Iris pigment epithelial cell (primary cell): ENCODE measurements at places on chromosomes 7 and 10.

GRCh38 chr10:12902135-12902572 lies 99.4 kb downstream of the CCDC3 start:
- DNase-seq: peak; percentile 59

GRCh38 chr10:131860311-131860710 lies 40.5 kb upstream of the PPP2R2D start:
- DNase-seq: no peak

DNA sequence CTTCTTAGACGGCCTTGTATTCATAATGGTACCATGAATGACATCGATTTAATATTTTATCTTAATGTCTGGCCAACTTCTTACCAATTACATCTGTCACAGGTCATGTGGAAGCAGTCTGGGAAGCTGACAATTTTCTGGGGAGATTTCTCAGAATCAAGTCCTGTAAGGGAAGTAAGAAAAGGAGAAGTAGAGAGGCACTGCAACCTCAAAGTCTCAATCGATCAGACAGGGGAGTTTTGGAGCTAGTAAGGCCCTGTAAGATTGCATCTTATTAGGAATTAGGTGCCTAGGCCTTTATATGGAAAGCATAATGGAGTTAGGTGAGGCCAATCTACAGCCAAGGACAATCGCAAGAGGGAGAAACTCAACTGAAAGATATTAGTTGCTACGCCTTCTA lies 694.6 kb upstream of the SORCS1 start:
- no peak for DNase-seq

GRCh38 chr7:4109481-4110110 lies 572.5 kb upstream of the FOXK1 start:
- DNase-seq: no peak

GRCh38 chr7:12137283-12137682 lies 73.8 kb upstream of the TMEM106B start:
- DNase-seq: peak; percentile 44

DNA sequence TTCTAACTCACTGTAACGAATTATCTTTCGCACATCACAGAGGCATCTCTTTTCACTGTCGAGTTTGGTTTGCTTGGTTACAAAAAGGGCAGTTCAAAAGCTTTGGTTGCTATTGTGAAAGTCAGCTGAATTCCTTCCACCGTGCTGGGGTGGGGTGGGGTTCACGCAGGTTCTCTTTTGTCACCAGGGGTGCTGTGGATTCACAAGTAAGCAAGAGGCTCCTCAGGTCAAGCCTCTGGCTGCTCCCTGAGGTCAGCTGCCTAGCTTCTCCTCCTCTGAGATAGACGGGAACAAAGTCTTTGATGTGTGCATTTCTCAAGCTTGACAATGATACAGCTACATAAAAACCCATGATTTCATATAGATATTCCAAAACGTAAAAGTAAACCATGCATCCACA lies 47.7 kb downstream of the EGFR start:
- DNase-seq: peak; percentile 78

- DNase-seq: peak; percentile 47
These were observed 4.6 kb downstream of the LFNG start for GRCh38 chr7:2523941-2524807.

DNA sequence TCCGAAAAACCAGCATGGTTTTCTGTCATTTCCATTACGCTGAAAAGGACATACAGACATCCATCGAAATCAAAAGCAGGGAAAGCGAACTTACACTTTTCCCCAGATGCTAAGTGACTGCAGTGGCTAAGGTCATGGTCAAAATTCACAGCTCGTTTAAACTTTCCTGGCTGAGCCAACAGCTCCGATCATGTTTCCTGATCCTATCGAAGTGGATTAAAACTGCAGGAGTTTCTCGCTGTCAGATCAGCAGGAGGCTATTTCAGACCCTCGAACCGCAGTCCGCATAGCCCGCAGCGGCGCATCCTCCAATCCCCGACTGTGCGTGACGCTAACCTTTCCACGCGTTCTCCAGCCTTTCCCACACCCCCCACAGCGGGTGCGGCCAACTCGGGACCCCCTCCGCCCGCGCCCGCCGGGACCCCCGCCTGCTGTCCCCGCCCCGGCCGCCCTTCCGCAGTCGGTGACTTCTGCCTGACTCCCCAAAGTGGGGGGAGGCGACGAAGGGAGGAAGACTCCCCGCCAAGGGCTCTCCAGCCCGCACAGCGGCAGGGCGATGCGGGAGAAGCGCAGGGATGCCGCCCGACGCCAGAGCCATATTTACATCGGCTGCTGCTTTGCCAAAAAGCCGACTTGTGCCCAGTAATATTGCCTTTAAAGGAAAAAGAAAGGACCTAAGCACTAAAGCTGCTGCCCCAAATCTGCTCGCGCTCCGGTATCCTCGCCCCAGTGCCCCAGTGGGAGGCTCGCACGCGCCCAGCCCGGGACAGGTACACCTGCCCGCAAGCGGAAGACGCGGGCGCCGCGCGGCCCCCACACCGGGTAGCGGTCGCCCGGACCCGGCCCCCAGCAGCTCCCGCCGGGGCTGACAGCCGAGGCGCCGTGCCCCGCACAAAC lies 1.2 kb downstream of the PIP4K2A start:
- peak; percentile 39 for DNase-seq

DNA sequence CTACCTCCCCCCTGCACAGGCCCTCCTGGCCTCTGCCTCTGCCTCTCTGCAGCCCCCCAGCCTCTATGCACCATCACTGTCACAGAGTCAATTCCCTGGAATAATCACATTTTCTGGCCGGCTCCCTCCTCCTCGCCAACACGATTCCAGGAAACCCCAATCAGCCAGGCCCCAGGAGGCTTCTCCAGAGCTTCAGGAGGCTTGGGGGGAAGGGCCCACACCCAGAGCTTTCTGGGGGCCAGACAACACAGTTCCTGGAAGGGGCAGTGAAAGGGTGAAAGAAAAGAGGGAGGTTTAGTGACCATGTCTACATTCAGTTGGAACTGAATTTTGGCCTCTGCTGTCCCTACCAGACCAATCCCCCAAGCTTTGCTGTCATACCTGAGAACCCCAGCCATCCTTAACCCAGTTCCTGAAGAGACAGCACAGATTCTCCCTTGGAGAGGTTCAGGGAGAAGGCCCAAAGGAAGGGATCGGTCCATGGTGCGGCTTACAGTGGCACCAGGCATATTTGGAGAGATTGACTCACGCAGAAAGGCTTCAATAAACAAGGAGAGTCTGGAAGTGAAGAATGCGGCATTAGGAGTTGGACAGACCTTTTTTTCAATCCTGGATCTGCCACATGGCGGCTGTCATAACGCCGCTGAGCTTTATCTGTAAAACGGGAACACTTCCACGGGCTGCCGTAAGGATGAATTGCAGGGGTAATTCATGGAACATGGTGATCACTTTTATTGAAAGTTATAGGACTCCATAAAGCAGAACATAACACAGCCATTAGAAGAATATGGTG lies 89.0 kb downstream of the NEURL1 start:
- DNase-seq: no peak

GRCh38 chr7:100866729-100867039 lies 503 bp upstream of the TRIP6 start:
- DNase-seq: no peak

DNA sequence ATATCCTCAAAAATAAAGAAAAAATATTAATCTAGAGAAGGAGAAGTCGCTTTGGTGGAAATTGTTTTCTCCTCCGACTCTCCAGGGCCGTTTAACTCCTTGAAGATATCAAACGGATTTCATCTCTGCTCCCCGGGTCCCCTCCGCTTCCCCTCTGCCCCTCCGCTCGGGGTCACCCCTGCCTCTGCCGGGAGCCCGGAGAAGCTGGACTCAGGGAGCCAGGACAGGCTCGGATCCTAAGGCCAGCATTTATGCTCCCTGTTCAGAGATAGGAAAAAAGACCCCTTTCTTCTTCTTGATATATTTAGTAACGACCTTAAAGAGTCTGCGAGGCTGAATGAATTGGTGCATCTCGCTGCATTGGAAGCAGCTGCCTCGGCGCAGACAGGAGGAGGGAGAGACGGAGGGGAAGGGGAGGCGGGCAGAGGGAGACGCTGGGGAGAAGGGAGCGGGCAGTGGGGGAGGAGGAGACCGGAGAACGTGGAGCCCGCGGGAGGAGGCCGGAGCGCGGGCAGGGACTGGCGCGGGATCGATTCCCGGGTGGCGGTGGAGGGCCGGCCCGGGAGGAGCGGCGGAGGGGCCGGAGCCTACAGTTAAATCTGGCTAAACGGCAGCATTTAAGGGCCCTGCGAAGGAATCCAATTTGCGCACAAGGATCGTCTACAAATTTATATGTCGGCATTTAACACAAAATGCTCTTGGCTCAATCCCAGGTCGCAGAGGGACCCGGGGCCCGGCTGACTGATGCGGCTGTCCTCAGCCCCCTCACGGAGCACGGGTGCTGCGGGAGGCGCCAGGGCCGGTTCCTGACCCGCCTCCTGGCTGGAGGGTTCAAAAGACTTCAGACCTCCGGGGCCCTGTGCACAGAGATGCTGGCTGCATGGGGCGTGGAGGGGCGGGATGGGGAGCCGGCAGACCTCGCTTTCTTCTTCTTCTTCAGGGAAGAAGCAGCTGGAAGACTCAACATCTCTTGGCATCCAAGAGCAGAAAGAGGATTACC lies 55.6 kb downstream of the CRTAC1 start:
- no peak for DNase-seq

- DNase-seq: no peak
These were observed 260.6 kb downstream of the MAD1L1 start for GRCh38 chr7:1971946-1972654.

GRCh38 chr10:968546-969199 lies 19.6 kb upstream of the GTPBP4 start:
- peak; percentile 27 for DNase-seq

GRCh38 chr7:27617651-27618381 lies 44.9 kb downstream of the HIBADH start:
- DNase-seq: no peak

GRCh38 chr7:151008143-151008510 lies 16.2 kb downstream of the ATG9B start:
- no peak for DNase-seq

GRCh38 chr10:130885021-130885655 lies 426.4 kb downstream of the TCERG1L start:
- DNase-seq: no peak

DNA sequence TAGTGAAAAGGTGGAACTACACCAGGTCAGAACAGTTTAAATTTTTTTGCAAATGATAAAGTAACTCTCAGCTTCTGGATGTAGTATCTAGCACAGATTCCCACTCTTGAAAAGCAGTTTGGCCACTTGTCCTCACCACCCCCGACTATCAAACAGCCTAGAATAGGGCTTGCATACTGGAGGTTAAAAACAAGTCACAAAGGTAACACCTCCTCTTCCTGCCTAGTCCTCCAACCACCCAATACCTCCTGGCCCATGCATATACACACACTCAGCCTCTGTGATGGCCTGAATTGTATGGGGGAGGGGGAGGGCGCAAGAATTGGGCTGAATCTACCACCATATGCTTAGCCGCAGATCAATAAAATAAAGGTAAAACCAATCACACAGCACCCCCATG lies 5.7 kb downstream of the SKAP2 start:
- DNase-seq: no peak

- no peak for DNase-seq
These were observed 149.4 kb upstream of the ZMIZ1 start for GRCh38 chr10:78919181-78919966.

GRCh38 chr10:80137031-80137862 lies 4.7 kb downstream of the PLAC9 start:
- no peak for DNase-seq
